ENCODE measurements at places on chromosomes 12 and 14.
A peak's percentile ranks its signal among the peaks of the same experiment; 100 is the strongest.

DNA sequence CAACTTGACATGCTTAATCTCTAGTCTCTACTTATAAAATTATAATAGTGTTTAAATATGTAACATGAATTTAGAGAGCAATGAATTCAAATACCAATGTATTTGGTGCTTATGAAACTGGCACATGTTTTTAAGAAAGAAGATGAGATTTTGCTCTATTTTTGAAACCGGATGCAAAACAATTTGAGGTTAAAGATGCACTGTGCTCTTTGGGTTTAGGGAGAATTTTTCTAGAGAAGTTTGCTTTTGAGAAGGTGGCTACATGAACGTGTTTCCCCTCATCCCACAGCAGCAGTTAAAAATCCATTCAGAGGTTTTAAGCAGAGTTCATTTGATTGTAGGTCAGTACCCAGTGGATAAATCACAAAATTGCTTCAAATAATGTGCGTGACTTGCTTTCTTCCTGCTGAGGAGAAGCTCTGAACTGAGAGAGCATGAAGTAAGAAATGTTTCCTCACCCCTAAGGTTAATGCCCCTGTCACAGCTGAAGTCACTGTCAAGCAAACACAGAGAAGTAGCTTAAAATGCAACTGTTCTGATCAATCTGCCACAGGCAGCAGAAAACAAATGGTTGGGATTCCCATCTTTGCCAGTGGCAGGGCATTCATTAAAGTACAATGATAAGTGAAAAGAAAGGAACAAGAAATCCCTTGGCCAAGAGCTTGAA lies 241.9 kb upstream of the SYT1 start:
- no peak for DNase-seq

DNA sequence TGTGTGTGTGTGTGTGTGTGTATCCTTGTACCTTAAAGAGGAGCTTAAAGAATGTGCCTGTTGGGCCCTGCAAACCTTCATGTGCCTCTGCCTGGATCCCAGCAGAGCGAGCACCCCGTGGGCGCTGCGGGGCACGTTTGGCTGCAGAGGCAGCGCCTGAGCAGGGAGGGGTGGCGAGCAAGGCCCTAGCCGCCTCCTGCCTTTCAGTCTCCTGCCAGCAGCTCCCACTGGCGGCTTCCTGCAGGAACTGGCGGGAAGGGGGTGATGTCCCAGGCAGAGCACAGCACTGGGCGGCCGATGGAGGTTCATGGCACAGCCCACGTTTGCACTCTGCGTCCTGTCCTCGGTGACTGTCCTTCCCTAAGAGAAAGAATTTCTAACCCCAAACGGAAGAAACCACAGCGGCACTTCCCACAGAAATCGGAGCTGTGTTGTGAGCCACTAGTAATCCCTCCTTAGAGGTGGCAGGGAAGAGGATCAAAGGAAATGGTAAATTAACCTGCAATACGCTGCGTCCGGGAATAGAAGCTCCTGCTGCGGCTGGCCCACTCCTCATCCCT lies 19.8 kb downstream of the ZBTB42 start:
- peak; percentile 53 for DNase-seq

DNA sequence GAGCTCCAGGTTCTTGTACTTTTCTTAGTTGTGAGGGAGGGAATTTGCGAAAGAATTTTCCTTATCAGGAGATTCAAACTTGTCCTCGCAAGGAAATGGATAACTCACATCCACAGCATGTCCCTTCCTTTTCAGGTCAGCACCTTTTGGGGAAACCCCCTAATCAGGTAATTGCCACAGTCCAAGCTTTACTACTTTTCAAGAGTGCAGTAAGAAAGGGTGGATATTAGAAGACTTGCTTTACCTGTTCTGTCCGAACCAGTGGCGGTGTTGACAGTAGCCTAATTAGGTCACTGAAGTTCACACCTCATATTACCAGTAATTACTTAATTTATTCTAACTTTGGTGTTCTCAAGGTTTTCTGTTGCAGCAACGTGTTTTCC lies 6.7 kb upstream of the C12orf50 start:
- no peak for DNase-seq

DNA sequence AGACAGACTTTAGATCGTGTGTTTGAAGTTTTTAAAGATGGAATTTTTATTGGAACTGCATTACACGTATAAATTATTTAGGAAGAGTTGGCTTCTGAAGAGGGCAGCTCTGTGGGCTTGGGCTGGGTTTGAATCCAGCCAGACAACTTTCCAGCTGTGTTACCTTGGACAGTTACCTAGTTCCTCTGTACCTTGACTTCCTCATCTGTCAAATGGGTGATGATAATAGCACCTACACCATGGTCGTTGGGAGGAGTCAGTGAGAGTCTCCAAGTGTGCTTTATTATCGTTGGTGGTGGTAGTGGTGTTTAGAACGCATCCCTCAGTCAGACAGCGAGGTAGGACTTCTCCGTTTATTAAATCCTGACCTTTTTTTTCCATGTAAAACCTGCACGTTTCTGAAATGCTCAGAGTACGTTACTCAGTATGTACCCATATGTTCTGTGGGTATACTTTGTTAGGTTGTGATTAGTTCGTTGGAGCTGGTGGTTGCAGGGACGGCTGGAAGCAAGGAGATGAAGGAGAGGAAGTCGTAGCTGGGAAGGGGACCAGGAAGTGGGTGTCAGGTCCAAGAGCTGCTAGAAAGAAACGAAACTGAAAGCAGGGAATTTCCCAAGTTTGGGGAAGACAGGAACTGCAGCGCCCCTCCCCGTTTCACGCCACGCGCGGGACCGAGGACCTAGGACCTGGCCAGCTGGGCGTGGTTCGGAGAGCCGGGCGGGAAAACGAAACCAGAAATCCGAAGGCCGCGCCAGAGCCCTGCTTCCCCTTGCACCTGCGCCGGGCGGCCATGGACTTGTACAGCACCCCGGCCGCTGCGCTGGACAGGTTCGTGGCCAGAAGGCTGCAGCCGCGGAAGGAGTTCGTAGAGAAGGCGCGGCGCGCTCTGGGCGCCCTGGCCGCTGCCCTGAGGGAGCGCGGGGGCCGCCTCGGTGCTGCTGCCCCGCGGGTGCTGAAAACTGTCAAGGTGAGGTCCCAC lies at the start of gene OAS3:
Gene OAS3, plus strand, starts transcription at position 734 of the 979 bp plus-strand sequence. Its CDS starts 57 bp downstream, at position 791.
- DNase-seq: peak; percentile 18

- DNase-seq: no peak
Observed at GRCh38 chr14:57612946-57613345, 119.3 kb upstream of the CCDC198 start.

DNA sequence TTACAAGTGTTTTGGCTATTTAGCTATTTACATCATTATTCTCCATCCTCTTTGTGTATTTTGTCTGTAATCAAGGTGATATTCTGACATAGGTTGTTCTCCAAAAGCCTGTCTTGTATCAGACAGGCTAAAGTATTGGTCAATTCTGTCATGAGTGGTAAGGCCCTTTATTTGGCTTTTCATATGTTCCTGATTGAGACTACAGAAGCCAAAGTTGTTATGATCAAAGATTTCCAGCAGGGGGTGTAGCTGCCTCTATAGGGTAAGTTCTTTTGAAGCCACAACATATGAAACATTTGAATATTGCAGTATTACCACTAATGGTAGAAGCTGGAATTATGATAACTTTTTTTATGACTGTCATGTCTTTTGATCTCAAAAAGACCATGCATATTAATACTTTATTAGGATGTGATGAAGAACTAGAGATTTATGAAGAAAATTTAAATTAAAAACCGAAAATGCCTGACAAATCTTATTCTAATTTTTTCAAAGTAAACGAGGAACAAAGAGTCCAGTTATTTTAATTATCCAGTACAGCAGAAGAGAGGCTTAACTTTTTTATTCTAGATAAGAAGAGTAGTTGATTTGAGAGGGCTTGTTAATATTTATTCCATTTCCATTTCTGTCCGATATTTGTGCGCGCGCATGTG lies 3.4 kb upstream of the ARHGAP5 start:
- DNase-seq: no peak

DNA sequence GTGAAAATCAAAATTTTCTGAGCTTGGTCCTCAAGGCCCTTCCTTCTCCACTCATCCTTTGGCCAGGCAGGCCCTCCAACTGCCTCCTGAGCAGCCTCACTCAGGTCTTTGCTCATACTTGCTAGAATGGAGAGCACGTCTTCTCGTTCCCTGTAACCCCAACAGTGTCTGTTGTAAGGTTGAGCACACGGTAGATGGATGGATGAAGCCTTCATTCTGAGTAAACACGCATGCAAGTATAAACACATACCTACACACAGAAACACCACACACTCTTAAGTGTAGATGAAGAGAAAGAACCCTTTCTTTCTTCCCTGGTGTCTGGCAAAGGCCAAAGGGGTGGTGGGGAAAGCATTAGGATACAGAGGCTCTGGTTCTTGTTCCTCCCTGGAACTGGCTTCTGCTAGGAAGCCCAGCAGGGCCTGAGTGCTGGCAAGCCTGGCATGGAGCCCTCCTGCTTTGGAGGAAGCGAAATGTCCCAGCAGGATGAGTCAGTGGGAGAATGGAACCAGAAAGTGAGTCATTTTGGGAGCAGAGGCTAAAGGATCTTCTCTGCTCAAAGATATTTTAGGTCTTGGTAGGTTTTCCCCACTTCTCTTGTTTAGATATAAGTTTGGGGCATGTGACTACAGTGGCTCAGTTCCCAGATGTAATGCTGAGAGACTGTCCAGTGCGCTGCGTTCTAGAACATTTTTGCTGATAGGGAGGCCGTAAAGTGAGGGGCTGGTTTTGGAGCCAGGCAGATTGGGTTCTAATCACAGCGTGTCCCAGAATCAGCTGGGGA lies 127.4 kb downstream of the CACNA1C start:
- no peak for DNase-seq

DNA sequence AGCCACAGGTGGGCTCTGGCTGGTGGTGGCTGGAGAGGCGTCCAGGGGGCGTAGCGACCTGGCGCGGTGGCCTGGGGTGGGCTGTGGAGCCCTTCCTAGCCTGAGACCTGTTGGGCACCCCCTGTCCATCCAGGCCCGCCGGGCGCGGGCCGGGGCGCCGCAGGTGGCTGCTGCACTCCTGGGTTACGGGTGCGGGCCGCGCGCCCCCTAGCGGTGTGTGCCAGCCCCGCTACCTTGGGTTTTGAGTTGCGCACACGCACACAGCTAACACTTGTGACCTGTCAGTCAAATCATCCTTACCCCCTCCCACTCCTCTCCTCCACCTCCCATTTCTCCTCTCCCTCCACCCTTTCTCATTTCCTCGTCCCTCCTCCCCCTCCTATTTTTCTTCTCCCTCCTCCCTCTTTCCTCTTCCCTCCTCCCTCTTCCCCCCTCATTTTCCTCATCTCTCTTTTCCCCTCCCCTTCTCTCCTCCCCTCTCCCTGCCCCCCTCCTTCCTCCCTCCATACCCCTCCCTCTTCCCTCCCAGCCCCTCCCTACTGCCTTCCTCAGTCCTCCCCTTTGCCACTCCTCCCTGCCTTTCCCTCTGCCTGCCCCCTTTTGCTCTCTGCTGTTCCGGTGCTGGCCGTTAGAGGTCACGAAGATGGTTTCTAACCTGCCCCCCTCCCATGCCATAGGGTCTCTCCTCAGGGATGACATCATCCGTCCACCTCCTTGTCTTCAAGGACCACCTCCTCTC lies 2.3 kb downstream of the MEG3 start:
- DNase-seq: no peak

DNA sequence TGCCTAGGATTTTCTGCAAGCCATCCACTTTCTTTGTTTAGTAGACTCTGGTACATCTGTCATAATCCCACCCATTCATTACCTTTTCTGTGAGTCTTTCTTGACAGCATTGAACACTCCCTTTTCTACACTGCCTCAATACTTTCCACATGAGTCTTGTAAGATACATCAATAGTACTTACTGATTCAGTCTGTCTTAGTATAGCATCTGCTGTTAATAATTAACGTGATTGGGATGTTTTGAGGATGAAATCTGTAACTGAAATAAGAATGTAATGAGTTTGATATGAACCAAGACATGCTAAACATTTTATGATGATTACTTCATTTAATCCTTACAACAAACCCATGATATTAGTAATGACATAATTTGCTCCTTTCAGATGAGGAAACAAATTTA lies 196.2 kb upstream of the FOXG1 start:
- DNase-seq: no peak

GRCh38 chr12:60012659-60013058 lies 416.8 kb downstream of the SLC16A7 start:
- DNase-seq: no peak

DNA sequence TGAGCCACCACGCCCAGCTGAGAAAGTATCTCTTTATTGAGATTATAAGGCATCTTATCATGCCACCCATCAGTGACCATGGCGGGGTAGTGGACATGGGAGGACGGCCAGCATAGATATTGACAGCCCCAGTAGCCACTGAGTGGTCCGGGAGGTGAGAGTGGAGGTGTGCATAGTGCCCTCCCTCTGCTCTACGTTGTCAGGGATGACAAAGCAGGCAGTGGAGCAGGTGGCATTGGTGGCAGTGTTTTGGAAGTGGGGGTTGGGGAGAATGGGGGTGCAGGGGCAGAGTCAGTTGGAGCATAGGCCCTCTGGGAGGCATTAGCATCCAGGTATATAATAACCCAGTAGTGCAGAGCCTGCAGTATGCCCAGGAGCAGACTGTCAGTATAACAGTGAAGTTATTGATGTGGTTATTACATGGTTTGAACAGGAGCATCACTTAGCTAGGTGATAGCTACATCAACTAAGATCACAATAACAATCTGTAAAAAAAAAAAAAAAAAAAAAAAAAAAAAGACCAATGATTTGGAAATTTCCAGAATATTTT lies 41.1 kb downstream of the GNG2 start:
- DNase-seq: no peak

DNA sequence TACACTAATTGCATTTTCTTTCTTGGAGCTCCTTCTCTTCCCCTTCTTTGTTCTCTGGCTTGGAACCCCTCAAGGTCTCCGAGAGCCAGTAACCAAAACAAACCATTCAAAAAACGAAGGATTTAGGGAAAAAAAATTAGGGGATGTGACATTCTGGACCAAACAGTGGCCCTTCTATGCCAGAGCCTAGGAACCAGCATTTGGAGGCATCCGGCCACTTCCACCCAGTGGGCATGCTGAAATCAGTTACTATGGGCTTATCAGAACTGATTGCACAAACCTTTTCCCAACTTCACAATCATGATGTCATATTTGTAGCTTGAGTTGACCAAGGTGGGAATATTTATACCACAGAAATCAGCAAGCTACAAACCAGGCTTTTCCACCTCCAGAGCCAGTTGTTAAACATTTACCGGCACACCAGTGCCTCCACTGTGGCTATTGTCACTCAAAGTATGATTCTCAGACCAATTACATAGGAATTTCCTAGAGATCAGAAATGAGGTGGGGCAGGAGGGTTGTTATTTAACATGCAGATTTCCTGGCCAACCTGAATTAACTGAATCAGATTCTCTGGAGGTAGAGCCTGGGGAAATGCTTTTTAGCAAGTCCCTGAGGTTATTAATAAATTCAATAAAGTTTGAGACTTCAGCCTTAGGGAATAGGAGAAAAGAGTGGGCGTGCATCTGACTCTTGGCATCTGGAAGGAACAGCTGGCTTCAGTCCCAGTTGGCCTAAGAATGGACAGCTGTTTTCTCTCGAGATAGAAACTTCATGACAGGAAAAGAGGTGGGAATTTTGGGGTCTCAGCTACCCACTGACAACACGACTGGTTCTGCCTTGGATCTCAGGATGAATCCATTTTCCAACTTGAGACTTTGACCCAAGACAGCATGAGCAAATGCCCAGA lies 273.9 kb downstream of the ZFP36L1 start:
- DNase-seq: no peak

- no peak for DNase-seq
Observed at GRCh38 chr12:131642771-131643170, 68.1 kb upstream of the SFSWAP start.

GRCh38 chr14:101233808-101234207 lies 327.5 kb upstream of the DIO3 start:
- no peak for DNase-seq

- DNase-seq: no peak
Observed at GRCh38 chr14:100714258-100714892, 12.3 kb upstream of the DLK1 start.

Data from caudate nucleus (tissue), 63 donors.